Astrocyte of the spinal cord (primary cell): ENCODE measurements at places on chromosomes 5 and 9.

DNA sequence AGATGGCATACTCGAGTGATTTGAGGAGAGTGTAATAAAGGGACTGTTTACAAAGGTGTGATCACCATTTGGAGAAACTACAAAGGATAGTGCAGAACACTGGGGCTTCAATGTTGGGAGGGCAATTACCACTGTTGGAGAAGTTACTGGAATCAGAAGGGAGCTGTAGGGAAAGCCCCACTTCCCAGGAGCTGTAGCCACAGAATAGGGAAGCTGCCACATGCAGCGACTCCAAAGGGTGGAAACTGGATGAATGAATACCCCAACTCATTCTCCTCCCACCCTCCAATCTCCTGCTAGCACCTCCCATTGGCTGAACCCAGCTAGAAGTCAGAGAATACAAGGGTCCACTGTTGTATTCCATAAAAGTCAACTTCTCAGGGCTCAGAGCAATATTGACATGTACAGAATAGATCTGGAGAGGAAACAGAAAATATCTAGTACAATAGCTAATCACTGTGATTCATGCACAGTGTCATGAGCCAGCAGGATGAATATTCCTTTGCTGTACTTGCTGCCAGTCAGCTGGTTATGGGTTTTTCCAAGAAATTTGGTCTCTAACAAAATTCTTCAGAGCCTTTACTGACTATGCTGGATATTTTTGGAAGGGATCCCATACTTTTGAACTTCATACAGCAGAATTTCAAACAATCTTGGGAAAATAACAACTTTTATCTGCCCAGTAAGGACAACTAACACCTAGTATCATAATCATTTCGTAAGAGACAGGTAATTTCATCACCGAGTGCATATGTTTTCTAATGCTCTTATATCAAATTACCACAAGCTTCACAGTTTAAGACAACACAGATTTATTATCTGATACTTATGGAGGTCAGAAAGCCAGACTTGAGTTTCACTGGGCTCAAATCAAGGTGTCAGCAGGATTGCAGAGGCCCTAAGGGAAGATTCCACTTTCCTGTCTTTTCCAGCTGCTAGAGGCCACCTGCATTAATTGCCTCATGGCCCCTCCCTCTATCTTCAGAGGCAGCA is 39.6 kb downstream of the PDCD1LG2 start:
- peak; percentile 49 for DNase-seq

GRCh38 chr9:74551266-74551665 is 54.1 kb downstream of the RORB start:
- DNase-seq: no peak

GRCh38 chr5:31500256-31500655 is 31.6 kb downstream of the DROSHA start:
- DNase-seq: no peak

- DNase-seq: no peak
Observed at GRCh38 chr5:35058374-35058788, 10.6 kb upstream of the AGXT2 start.

DNA sequence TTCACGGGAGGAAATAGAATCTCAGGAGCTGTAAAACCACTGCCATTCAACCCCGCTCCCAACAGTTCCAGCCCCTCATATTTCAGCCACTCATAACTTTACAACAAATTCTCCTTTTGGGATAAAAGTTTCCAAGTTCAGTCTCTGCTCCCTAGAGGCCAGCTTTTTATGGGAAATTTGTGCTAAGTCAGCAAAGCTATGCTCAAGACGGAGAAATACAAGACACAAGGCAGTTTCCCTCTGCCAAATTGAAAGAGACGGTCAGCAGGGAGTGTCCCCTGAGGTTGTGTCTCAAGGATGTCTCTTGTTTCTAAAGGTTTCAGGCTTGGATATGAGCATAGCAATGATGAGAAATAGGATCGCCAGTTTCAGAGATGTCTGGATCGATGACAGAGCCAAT is 608.6 kb downstream of the CCDC171 start:
- no peak for DNase-seq

- DNase-seq: peak; percentile 55
Observed at GRCh38 chr5:93588352-93589151, 5.5 kb downstream of the NR2F1 start.
